ENCODE measurements at places on chromosomes 11 and 22. TPM values are rescaled to one million over a fixed set of nuclear protein-coding genes. Genes with fewer than 3 reads are reported as not detected.

NAALADL1 gene
- total RNA-seq = 0.59 TPM

DNA sequence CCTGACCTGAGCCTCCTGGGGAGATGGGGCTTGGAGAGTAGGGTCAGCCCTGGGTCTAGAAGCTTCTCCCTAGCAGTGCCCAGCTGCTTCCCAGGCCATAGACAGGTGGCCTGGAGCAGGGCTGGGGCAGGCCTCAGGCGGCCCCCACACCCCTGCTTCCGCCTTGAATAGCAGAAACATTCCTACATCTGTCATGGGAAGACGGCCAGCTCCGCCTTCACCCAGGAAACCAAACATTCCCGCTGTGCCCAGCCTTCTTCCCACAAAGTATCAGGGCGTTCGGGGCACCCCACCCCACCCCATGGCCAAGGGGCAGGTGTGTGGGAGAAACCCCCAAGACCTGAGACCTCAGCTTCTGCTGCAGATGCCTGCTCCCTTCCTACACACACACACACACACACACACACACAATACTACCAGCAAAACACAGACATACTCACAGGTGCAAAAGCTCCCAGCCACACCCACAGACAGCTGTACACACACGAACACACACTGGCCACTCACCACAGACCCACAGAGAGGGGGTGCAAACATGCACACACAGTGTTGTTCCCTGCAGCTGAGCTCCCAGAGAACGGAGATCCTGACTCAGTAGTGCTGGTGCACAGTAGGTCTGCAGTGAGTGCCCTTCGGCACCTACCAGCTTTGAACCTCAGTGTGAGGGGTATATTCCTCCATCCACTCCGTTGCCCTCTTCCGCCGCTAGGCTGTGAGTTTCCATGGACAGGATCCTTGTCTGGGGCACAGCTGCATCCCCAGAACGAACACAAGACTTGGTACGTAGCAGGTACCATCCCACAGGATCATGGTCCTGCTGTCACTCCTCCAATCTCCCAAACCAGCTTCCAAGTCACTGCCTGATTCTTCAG lies 37.4 kb downstream of the PDGFB start:
- no peak overlapping the region for H3K4me3 ChIP-seq
- H3K36me3 ChIP-seq = no peaks in the 10 kb centered on the region
- H3K27me3 ChIP-seq = no peaks in the 10 kb centered on the region
- H3K4me1 ChIP-seq = no peaks in the 10 kb centered on the region
- no peak overlapping the region for H3K27ac ChIP-seq

DNA sequence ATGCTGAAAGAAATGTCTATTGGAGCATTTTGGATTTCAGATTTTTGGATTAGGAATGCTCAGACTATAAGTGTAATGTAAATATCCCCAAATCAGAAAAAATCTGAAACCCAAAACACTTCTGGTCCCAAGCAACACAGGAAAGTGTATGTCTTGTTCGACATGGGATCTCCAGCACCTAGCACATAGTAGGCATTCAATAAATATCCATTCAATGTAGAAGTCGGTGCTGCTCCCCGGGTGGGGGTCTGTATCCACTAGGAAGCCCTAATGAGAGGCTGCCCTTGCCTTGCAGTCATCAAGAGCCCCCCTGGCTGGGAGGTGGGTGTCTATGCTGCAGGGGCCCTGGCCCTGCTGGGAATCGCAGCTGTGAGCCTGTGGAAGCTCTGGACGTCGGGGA lies 11.4 kb downstream of the SYT12 start:
- no peaks in the 10 kb centered on the region for H3K36me3 ChIP-seq
- H3K27ac ChIP-seq = peak overlapping the region; percentile 9
- DNase-seq = no peak
- H3K4me1 ChIP-seq = no peaks in the 10 kb centered on the region
- H3K27me3 ChIP-seq = no peaks in the 10 kb centered on the region

TEF gene
- 21.7 TPM for total RNA-seq

TREH gene
- not detected for total RNA-seq

C11orf65 gene
- total RNA-seq = 0.46 TPM

SOX6 gene
- total RNA-seq = 7.9 TPM

ZBTB16 gene
- 196 TPM for total RNA-seq

DNA sequence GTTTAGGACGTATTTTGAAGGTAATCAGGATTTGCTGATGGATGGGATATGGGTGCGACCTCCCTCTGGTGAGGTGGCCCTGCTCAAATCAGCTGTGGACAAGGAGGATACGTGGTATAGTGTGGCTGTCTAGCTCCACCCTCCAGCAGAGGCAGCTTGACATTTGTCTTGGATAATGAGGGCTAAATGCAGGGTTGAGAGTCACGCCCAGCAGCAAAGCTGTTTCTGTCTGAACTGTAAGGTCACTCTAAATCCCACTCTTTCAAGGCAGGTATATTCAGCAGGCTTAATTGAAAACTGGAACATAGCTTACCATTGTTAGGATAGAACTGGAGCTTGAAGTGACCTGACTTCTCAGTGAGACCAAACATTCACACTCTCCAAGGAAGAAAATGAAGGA lies 98.7 kb downstream of the SWAP70 start:
- no peak for DNase-seq
- H3K36me3 ChIP-seq = no peaks in the 10 kb centered on the region
- H3K27ac ChIP-seq = no peak overlapping the region

DNA sequence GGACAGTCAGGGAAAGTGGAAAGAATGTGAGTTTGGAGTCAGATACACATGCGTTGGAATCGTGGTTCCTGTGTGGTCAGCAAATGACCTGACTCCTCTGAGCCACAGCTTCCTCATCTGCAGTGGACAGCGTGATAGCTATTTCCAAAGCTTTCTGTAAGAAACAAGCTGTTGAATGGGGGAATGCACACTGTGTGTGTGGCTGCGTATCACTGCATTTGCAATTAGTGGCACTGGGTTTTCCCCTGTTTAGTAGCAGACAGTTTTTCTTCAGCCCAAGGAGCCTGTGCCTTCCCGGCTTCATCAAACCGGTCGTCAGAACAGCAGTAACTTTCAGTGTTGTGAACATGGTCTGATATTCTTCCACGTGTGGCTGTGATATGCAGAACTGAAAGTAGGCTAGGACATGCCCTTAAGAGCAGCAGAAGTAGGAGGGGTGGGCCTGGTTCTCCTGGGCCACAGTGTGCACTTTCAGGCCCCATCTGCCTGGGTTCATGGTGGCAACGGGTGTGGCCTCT lies 121.5 kb downstream of the RRAS2 start:
- no peak overlapping the region for H3K4me3 ChIP-seq
- DNase-seq = no peak
- no peaks in the 10 kb centered on the region for H3K4me1 ChIP-seq
- H3K27me3 ChIP-seq = no peaks in the 10 kb centered on the region
- H3K27ac ChIP-seq = no peak overlapping the region
- no peaks in the 10 kb centered on the region for H3K36me3 ChIP-seq

- H3K27ac ChIP-seq = no peak overlapping the region
- no peak overlapping the region for H3K4me3 ChIP-seq
- no peak for DNase-seq
- H3K27me3 ChIP-seq = no peaks in the 10 kb centered on the region
These were observed 6.9 kb downstream of the PATZ1 start for GRCh38 chr22:31339148-31339832.

DNA sequence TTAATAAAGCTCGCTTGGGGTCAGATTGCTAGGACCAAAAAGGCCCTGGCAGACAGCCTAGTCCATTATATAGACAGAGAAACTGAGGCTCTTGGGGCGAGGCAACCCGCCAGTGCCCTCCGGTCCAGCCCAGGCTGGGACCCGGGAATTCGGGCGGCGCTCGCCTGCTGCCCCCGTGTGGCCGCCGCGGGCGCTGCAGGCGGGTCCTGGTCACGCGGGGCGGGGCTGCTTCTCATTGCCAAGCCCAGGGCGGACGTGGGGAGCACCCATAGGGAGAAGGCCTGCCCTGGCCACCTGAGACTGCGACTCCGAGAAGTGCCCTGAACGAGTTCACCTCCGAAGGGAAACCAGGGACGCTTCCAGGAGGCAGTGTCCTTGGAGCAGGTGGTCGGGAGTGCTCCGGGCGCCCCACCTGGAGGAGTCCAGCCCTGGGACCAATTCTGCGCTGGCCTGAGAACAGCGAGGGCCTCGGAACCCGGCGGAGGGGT lies 36.0 kb upstream of the CSNK1E start:
- no peaks in the 10 kb centered on the region for H3K4me1 ChIP-seq
- no peaks in the 10 kb centered on the region for H3K27me3 ChIP-seq
- peak; percentile 79 for DNase-seq

DNA sequence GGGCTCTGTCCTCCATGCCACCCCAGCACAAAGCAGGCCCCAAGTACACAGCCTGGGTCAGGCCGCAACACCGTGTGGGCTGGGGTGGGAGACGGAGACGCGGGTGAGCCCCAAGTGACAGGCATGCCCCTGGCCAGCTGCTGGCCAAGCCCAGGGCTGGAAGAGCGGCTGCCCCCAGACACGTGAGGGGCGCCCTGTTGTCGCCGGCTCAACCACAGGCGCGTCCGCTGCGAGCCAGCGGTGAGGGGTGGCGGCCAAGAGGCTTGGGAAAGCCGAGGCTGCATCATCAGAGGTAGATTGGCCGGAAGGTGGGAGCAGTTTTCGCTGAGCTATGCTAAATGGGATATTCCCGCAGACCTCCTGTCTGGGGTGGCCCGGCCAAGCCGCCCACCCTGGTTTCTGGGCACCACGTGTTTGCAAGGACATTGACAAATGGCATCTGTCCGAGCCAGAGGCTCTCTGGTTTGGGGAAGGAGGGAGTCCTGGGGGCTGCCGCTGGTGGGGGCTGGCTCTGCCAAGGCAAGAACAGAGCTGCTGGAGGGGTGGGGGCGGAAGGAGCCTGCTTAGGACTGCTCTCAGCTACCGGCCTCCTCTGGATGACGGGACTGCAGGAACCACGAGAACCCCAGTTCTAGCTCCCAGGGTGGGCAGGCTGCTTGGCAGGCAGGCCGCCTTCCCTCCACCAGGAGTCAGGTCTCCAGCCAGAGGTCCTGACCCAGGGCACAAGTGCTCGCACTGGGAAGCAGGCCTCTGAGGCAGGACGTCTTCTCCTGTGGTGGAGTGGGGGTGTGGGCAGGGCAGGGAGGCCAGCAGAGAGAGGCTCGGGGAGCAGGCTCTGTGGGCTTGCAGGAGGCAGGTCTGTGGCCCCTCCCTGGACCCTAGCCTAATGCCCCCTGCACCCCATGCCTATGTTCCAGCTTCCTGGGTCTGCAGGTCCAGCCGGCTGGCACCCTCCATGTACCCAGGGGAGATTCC lies 552 bp downstream of the PRR33 start:
- no peaks in the 10 kb centered on the region for H3K4me1 ChIP-seq
- no peak for DNase-seq
- no peaks in the 10 kb centered on the region for H3K27me3 ChIP-seq
- H3K4me3 ChIP-seq = no peak overlapping the region
- no peak overlapping the region for H3K27ac ChIP-seq

- DNase-seq = no peak
- H3K36me3 ChIP-seq = no peaks in the 10 kb centered on the region
- no peaks in the 10 kb centered on the region for H3K4me1 ChIP-seq
- no peak overlapping the region for H3K27ac ChIP-seq
These were observed 14.7 kb upstream of the PLAAT4 start for GRCh38 chr11:63521896-63522295.

GRCh38 chr11:125594958-125595357 lies 2.3 kb downstream of the STT3A start:
- no peak for DNase-seq
- H3K27ac ChIP-seq = no peak overlapping the region
- no peak overlapping the region for H3K4me3 ChIP-seq
- no peaks in the 10 kb centered on the region for H3K27me3 ChIP-seq

DNA sequence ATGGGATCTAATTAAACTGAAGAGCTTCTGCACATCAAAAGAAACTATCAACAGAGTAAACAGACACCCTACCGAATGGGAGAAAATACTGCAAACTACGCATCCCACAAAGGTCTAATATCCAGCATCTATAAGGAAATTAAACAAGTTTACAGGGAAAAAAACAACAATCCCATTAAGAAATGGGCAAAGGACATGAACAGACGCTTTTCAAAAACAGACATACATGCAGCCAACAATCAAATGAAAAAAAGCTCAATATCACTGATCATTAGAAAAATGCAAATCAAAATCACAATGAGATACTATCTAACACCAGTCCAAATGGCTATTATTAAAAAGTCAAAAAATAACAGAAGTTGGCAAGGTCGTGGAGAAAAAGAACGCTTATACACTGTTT lies 117.5 kb downstream of the FCHSD2 start:
- H3K4me1 ChIP-seq = no peaks in the 10 kb centered on the region
- no peak overlapping the region for H3K4me3 ChIP-seq
- no peaks in the 10 kb centered on the region for H3K36me3 ChIP-seq
- no peaks in the 10 kb centered on the region for H3K27me3 ChIP-seq

- no peaks in the 10 kb centered on the region for H3K36me3 ChIP-seq
- H3K4me3 ChIP-seq = no peak overlapping the region
- no peak for DNase-seq
- H3K27me3 ChIP-seq = no peaks in the 10 kb centered on the region
These were observed 5.8 kb downstream of the SCUBE1 start for GRCh38 chr22:43337385-43337784.

- H3K4me3 ChIP-seq = no peak overlapping the region
- no peak overlapping the region for H3K27ac ChIP-seq
- no peak for DNase-seq
- no peaks in the 10 kb centered on the region for H3K4me1 ChIP-seq
- no peaks in the 10 kb centered on the region for H3K36me3 ChIP-seq
These were observed 28.0 kb upstream of the TP53AIP1 start for GRCh38 chr11:128970598-128971190.

KRTAP5-4 gene
- total RNA-seq = not detected

DNA sequence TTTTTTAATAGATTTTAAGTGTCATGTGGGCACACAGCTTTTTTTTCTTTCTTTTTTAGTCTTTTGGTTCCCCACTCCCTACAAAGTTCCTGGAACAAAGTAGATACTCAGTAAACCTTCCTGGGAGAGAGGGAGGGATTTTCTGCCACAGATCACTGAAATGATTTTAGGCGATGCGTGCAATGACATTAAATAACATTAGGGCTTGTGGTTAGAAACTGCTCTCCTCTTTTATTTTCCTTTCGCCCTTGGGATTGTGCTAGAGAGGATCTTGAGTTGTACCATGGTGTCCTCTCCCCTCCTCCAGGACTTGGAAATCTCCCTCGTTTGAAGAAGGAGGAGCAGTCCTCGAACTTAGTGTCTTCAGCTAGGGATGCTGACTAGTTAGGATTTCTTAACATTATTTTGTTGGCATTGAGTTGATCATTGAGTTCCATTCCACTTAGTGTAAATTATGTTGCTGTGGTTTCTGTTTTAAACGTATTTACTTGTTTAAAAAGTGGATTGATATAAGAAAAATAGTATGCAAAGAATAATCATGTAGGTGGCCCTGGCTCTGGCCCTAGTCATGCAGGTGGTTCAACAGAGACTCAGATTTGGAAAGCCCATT lies 88.4 kb downstream of the TRAF6 start:
- H3K27me3 ChIP-seq = no peaks in the 10 kb centered on the region
- no peaks in the 10 kb centered on the region for H3K36me3 ChIP-seq
- peak overlapping the region; percentile 38 for H3K27ac ChIP-seq
- no peak overlapping the region for H3K4me3 ChIP-seq
